Stimulated activated CD8-positive, alpha-beta memory T cell treated with anti-CD3 and anti-CD28 coated beads, Interleukin-7, amount 100 ng/mL, for 4 hours (primary cell): ENCODE measurements at places on chromosomes 5 and 9.

- no peak for DNase-seq
These were observed 383.0 kb downstream of the RAB3C start for GRCh38 chr5:58965677-58966414.

- no peak for DNase-seq
These were observed 74.7 kb downstream of the FCHO2 start for GRCh38 chr5:73030531-73030930.

DNA sequence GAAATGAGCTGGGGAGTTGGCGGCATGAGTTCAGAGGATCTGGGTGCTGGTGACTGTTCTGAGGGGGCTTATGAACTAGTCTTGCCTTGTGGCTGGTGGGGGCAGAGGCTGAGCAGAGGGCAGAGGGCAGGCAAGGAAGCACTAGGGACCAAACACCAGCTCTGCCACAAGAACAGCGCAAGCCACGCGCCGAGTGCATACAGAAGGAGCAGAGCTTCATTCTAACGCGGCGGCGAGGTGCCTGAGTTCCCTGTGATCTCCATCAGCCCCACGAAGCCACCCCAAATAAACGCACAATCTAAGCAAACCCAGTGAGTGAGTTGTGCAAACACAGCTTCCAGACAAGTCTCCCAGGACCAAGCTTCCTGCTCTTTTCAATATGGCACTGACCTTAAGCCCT, 110.6 kb upstream of the ALDH1B1 start:
- no peak for DNase-seq

DNA sequence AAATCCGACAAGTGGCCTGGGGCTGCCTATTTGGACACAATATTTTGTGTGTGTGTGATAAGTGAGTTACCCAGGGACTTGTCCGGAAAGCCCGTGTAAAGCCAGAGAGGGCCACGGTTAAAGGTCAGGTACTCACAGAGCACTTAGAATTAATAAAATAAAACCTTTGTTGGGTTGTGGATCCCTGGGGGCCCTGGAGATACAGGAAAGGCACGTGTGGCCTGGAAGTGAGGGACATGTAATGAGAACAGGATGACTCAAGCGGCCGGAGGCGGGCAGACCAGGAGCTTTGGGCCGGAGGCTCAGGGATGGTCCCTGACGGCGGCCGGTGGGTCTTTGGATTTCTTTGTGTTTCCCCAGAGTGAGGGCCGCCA, 1.0 kb downstream of the DMRT2 start:
- DNase-seq: no peak

- DNase-seq: no peak
These were observed 131.1 kb upstream of the MPDZ start for GRCh38 chr9:13410566-13411031.

- no peak for DNase-seq
These were observed 45.6 kb downstream of the COMMD10 start for GRCh38 chr5:116130471-116130870.

DNA sequence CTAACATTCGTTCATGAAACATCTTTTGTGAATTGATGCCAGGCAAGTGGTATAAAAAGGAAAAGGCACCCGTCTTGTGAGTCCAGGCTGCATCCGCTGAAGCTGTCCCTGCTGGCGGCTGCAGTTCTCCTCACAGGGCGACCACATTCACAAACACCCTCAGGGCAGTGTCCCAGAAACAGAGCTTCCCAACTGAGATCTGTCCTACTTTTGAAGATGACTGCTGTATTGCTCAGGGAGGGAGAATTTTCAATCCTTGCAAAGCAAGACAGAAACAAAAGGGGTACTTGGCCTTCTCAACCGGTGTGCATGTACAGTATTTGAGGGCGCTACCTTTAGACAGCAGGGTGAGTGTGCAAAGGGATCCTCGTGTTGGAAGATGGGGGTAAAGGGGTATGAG, 316.1 kb downstream of the GADD45G start:
- DNase-seq: no peak

DNA sequence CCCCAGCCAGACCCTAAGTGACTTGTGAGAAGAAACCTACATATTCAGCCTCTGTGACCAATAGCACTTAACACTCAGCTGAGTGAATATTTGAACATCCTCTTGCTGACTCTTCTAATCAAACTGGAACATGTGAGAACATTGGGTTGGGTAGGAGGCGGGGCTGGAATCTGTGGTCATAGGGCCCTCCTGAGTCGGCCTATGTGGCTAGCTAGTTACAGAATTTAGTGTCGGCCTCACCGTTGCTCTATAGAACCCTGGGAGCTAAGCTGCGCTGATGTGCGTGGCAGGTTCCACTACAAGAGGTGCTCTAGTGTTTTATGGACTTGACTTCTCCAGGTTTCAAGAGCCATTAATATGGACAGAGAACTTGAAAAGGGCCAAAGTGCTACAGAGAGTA, 138.8 kb downstream of the DROSHA start:
- no peak for DNase-seq

DNA sequence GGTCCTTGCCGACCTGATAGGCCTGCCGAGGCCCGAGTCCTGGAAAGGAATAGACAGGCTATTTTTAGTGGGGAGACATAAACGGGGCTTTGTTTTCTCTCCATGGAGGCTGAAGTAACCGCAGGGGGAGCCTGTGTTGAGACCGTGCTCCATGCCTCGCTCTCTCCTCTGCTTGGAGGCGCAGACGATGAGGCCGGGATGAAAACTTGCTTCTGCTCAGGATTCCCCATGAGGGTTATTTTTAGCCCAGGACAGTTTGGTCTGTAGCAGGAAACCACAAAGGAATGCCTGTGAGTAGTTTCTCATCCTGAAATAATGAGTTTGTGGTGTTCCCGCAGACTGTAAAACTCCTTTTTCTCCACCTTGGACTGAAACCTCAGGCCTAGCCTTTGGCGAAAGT, 81.9 kb upstream of the RARS1 start:
- DNase-seq: no peak

DNA sequence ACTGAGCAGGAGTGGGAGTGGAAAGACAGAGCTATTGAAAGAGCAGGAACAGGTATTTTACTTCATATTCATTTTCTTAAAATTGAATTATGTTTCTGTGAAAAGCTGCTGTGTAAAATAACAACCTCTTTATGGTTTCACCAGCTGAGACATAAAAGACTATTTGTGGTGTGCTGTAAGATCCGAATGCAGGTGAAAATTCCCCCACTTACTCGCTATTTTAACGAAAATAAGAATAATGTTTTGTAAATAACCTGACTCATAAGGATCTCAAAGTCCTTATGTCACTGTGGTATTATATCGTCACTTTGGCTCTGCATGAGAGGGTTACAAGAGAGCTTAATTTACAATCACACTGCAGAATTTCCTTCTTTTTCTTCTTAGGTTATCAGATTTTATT, 65.3 kb upstream of the NFIB start:
- no peak for DNase-seq

DNA sequence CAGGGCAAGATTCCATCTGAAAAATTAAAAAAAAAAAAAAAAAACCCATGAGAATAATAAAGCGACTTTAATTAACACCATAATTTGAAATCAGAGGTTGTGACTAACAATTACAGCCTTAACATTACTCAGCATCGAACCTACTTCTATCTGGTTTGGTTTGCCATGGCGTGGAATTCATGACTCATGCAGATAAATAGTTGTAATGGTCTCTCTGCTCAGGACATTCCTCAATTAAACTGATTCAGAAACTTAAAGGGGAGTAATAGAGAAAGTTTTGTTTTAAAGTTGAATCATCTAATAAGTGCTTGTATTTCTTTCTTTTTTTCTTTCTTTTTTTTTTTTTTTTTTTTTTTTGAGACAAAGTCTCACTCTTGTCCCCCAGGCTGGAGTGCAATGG, 135.5 kb downstream of the SPATA31D1 start:
- no peak for DNase-seq

DNA sequence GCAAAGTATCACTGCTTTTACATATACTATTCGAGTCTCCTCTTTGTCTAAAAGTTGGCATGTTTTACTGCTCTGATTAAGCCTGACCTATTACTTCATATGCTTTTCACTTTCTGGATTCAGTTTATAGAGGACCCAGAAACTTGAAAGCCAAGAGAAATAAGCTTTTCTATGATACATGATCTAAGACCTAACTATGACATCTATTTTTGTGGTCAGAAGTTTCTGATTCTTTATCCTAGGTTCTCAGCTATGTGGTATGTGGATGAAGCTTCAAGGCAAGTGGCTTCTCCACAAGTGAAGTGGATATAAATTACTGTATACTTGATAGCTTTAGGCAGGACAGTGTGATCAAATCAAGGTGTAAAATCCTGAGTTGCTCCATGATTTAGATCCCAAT, 6.3 kb downstream of the EDIL3 start:
- no peak for DNase-seq

- DNase-seq: no peak
These were observed 1.1 kb downstream of the CTNND2 start for GRCh38 chr5:11903121-11903613.

- no peak for DNase-seq
These were observed 208.8 kb upstream of the TAS2R1 start for GRCh38 chr5:9838916-9839315.

- no peak for DNase-seq
These were observed 11.7 kb upstream of the ERBIN start for GRCh38 chr5:65914641-65915196.

DNA sequence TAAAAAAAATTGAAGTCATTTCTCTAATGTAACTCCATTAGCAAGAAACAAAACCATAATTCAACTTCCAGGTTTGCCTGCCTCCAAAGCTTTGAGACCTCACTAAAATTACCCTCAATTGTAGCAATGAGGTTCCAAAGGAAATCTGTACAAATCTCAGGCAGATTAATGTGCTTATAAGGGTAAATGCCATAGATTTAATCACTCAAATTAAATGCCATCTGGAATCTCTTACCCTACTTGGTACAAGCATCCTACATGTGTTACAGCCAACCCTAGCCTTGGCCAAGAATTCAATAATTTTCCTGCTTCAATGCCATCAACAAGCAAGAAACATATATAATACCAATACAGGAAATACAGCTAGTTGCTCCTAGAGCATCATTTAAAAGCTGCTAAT, 452.8 kb downstream of the RAB3C start:
- no peak for DNase-seq

DNA sequence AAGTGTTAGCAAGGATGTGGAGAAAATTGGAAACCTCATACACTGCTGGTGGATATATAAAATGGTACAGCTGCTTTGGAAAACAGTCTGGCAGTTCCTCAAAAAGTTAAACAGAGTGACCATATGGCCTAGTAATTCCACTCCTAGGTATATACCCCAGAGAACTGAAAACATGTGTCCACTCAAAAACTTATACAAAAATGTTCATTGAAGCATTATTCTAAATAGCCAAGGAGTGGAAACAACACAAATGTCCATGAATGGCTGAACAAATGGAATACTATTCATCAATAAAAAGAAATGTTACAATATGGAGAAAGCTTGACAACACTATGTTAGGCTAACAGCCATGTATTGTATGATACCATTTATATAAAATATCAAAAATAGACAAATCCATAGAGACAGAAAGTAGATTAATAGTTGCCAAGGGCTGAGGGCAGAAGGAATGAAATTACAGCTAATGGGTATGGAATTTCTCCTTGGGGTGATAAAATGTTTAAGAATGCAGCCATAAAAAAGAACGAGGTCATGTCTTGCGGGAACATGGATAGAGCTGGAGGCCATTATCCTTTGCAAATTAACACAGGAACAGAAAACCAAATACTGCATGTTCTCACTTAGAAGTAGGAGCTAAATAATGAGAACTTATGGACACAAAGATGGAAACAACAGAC, 33.6 kb upstream of the FBP1 start:
- DNase-seq: no peak

DNA sequence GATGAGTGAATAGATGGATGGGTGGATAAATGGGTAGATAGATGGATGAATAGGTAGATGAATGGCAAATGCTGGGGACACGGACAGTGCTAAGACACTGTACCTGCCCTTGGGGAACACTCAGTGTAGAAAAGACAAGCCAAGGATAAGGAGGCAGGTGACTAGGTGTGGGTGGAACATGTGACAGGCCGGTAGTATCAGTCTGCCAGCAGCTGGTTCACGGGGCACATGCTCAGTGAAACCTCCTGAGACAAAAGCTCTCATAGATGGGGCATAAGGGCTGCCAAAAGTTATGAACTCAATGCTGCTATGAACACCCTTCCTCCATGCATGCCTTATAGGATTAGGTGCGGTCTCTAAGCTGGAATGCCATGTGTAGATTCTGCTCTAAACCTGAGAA, 71.0 kb downstream of the C5orf15 start:
- no peak for DNase-seq

GRCh38 chr5:129991780-129992179, 87.5 kb downstream of the CHSY3 start:
- no peak for DNase-seq

DNA sequence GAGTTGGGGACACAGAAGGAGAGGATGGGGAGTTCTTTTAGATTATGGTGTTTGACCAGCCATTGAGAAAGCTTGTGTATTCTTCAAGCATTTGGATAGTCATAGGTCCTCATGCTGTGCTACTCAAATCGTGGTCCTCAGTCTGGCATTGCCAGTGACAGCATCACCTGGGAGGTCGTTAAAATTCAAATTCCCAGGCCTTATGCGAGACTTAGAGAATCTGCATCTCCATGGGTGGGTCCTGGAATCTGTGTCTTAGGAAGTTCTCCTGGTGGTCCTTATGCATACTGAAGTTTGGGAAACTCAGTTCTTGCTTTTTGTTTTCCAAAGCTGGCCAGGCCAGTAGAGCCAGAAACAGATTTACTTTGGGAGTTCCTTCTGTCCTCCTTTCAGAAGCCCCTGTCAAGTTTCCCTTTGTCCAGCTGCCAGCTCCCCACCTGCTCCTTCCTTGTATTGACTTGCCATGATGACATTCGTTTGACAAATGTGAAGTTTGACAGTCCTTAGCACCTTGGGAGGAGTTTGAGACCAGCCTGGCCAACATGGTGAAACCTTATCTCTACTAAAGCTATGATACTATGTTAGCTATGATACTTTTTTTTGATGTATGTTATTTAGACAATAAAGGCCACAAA, 95.6 kb downstream of the PALM2AKAP2 start:
- DNase-seq: no peak

DNA sequence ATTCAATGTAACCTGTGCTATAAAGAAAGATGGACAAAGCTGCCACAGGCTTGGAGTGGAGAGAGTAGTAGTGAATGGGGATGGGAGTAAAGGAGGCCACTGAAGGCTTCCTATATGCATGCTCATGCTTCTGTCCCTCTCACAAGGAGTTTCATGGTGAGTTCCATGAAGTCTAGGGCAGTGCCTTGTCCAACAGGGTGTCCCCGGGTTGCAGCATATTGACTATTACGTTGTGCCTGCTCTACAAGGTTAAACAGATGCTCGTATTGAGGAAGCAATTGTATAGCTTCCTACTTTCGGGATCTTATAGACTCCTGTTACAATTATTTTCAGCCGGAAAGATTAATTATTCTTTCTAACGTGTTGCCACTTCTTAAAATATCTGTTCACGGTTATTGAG, 129.1 kb upstream of the PIK3R1 start:
- DNase-seq: no peak

DNA sequence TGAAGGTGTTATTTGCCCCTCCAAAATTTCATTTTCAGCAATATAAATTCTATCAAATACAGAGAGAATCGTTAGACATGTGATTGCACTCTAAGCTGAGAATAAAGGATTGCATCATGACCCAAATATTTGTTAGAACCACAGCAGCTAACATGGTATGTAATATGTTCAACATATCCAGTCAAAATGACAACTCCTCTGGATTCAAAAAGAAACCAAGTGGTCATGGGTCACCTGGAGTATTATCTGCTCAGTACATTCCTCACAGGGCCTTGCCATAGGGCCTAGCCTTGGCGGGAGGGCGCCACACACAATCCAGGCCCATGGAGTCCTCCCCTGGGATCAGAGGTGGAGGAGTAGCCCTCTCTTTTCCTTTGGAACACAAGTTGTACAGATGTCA, 179.2 kb downstream of the HSD17B3 start:
- no peak for DNase-seq

GRCh38 chr9:124205686-124206352, 51.9 kb upstream of the NEK6 start:
- DNase-seq: no peak
